ENCODE measurements at places on chromosomes 11 and 22.

- no peak for DNase-seq
These were observed 276.4 kb upstream of the PLET1 start for GRCh38 chr11:112537026-112537425.

GRCh38 chr11:113841691-113842090 lies 33.7 kb downstream of the USP28 start:
- no peak for DNase-seq

GRCh38 chr22:47307326-47307725 lies 544.9 kb downstream of the TBC1D22A start:
- no peak for DNase-seq

DNA sequence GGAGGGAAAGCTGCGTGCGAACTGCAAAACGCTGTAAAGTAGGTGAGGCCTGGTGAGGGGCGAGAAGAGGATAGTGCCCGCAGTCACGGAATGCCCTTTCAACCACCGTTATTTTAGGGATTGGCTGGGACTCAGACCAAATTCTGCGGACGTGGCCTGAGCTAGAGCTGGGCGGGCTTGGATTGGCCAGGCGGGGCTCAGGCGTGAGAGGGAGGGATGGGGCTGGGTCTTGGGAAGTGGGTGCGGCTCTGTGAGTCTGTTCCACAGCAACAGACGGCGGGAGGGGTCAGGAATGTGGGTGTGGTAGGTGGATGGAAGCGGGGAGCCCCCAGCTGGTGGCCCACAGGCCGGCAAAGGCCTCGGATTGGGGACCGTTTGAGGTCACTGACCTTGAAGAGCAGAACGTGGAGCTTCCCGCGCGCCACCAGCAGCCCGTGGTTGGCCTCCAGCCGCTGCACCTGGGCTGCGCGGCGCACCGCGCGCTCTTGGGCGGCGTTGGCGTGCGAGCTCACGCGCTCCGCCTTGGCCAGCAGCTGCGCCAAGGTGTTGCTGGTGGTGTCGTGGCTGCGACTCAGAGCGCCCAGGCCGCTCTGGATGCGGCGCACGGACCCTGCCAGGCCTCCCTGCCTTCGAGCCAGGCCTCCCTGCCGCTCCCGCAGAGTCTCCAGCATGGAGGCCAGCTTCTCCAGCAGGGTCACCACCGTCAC lies 444 bp downstream of the CAVIN3 start:
- DNase-seq: no peak

- no peak for DNase-seq
These were observed 6.6 kb upstream of the TXNRD2 start for GRCh38 chr22:19948057-19948760.

- DNase-seq: no peak
These were observed 14.0 kb downstream of the APOBEC3B start for GRCh38 chr22:38996105-38996504.

- DNase-seq: no peak
These were observed 36.9 kb downstream of the CNTF start for GRCh38 chr11:58659404-58659803.

- DNase-seq: no peak
These were observed 216.2 kb downstream of the SNX19 start for GRCh38 chr11:130700092-130700491.

- no peak for DNase-seq
These were observed 58.4 kb downstream of the GALNT18 start for GRCh38 chr11:11563200-11563975.

DNA sequence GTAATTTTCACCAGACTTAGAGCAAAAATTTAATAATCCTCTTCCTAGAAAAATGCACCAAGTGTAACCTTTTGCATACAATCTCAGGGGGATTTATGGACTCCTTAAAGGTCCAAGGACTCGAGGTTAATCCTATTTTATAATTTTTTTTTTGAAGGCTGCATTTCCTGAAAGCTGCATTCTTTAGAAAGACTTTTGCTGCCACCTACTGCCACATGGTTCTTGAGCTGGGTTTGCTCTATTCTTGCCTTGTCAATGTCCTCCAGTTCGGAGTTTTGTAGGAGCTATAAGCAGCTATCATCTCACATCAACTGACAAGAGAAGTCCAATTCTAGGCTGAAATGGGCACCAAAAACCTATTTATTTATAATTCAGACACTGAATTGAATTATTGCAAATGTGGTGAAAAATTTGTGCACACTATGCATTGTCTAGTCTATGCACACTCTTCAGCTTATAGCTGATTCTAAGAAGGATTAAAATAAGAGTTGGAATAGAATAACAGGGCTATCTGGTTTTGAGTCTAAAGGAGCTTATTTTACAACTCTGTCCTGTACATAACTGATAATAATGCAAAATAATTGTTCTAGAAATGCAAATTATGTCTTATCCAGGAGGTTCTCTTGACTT lies 31.3 kb downstream of the TRAF6 start:
- no peak for DNase-seq

GRCh38 chr11:28242596-28242995 lies 134.4 kb downstream of the METTL15 start:
- DNase-seq: no peak

DNA sequence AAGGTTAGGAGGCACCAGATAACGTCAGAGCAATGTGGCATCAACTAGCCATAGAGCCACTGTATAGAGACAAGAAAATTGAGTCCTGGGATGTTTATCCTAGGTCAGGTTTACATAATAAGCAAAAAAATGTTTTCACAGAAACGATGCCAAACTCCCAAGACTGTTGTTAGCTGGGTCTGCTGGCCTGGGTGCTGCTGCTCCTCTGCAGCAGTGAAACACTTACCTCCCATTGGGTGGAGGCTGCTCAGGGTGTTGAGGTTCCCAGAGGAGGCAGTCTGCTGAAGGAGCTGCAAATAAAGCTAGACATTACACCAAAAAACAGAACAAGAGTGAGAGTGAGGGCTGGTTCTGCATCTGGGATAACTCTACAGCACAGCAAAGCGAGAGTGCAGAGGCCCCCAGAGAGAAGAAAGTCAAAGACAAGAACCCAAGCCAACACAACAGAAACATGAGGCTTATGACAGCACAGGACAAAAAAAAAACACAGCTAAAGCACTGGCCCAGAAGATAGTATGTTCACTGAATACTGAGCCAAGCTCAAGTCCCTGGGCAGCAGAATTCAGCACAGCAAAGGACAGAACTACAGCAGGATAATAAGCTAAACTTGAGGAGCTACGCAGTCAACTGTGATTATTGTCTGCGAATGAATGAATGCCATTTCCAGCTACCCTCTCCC lies 29.9 kb upstream of the RAPSN start:
- no peak for DNase-seq

GRCh38 chr22:23164091-23164490 lies 16.2 kb upstream of the BCR start:
- no peak for DNase-seq

- no peak for DNase-seq
These were observed 30.4 kb downstream of the FADD start for GRCh38 chr11:70233511-70233934.

DNA sequence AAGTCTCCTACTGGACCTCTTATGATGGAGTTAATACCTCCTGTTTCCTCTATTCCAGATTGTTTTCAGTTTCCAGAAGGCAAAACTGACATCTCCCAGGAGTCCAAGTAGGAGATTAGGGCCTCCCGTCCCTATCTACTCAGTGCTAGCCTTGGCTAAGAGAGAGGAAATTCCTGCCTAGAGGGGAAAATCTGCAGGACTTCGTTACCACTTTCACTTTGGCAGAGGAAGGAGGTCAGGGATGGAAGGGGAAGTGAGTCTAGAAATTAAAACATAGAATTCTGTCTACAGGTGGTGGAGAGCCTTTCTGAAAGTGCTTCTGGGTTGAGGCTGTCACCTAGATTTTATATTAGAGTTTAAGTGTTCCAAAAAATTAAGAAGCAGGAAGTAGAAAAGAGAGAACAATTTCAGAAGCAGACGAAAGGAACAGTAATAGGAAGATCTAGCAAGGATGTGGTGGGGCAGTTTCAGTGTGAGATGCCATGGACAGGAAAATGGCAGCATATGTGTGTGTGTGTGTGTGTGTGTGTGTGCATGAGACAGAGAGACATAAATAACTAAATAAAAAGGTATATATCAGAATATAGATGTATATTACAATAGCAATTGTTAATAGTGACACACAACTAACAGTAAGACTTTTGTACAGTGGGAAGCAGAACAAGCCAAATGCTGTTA lies 2.4 kb upstream of the TRIM68 start:
- no peak for DNase-seq

GRCh38 chr11:124745835-124746620 lies 6.0 kb downstream of the VSIG2 start:
- no peak for DNase-seq

- no peak for DNase-seq
These were observed 27.1 kb upstream of the TMA7B start for GRCh38 chr22:39932918-39933649.

DNA sequence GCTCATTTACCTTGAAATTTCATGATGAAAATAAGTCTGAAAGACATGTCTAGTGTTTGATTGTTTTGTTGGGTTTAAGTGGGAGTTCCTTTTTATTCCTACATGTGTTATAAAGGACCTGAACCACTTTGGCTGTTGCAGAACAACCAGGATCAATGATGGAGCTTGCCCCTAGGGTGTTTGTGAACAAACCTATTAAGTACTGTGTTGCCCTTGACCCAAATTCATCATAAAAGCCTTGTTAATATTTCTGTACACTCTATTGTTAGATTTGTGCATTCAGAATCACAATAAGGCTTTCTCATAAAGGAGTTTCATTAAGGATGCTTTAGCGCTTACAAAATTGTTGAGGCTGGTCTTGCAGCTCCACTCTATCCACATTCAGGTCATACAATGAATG lies 452.6 kb downstream of the NELL1 start:
- no peak for DNase-seq

DNA sequence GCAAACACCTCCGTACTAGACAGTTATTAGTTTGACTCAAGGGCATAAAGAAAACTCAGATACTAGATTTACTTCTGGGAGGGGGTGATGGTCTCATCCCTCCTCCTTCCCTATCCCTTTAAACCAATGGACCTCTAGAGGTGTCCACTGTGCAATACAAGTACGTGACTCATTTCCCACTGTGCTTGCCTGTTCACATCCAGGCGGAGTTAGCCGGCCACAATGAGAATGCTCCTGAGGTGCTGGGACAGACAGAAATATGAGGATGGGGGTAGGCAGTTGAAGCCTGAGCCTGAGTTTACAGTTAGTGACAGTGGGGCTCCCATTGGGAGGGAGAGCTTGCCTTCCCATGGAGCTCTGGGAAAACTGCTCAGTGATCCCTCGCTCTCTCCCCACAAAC lies 8.4 kb upstream of the PMM1 start:
- DNase-seq: no peak

DNA sequence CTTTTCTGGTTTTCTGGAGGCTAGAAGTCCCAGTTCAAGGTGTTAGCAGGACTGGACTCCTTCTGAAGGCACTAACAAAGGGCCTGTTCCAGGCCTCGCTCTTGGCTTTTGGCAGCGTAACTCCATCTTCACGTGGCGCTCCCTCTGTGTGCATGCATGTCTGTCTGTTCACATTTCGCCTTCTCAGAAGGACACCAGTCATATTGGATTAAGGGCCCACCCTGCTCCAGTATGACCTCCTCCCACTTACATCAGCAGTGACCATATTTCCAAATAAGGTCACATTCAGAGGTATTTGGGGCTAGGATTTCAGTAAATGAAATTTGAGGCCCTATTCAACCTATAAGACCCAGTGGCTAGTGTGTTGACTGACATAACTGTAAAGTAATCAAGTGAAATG lies 20.0 kb downstream of the APLP2 start:
- no peak for DNase-seq

- DNase-seq: no peak
These were observed 225.5 kb upstream of the NARS2 start for GRCh38 chr11:78800096-78800690.

DNA sequence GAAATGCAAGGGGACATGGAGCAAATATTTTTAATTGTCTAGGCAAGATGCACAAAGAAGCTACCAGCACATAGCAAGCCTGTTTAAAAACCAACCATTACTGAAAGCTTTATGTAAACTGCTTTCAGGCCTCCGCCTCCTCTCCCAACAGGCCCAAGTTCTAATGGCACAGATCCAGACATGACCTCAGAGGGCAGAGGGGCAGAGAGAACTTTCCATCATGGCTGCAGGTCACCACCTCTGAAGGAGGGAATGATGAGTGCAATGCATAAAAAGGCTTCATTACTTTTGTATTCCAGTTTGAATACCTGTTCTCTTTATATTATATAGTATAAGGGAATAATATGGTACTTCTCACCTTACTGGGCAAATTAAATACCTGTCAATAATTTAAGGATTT lies 15.2 kb downstream of the DDX17 start:
- no peak for DNase-seq

DNA sequence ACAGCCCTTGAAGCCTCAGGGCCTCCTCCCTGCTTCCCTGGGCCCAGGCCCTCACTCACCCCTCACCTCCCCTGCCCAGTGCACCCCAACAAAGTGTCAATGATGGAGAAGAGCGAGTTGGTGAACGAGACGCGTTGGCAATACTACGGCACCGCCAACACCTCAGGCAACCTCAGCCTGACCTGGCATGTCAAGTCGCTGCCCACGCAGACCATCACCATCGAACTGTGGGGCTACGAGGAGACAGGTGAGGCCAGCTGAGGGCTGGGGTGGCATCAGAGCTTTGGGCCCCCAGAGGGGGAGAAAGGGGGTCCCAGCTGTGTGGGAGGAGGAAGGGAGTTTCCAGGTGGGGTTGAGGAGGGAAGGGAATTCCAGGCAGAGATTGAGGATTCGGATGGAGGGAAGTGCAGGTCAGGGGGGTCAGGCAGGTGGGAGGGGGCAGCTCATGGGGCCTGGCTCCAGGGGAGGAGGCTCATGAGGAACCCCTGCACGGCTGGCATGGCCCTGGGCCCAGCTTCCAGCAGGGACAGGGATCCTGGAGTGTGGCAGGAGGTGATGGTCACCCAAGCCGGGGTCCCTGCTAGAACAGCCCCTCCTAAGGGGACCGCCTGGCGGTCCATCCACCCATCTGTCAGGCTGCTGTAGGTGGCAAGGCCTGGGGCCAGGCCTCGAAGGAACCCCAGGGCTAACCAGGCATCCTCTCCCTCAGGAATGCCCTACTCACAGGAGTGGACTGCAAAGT lies 2.9 kb downstream of the SUSD2 start:
- DNase-seq: no peak

- no peak for DNase-seq
These were observed 21.3 kb downstream of the STX3 start for GRCh38 chr11:59776210-59777066.

GRCh38 chr22:22811016-22812009 lies 76.3 kb upstream of the IGLL5 start:
- DNase-seq: no peak

DNA sequence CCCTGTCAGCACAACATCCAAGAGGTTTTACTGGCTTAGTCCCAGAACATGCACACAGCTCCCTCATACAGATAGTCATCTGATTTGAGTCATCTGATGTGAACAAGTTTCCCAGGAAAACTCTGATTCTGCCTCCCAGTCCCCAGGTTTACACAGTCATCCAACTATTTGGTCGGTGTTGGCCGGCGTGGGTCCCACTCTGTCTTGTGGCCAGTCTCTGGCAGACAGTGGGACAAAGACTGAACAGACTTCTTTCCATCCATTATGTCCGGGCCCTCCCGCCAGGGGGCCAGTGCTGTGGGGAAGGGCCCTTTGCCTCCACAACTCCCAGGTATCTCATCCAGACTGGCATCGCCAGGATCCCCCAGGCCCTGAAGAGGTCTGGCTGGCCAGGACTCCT lies 60.0 kb downstream of the BTG4 start:
- DNase-seq: no peak
